Activated CD8-positive, alpha-beta memory T cell treated with anti-CD3 and anti-CD28 coated beads for 1 hour (primary cell): ENCODE measurements at places on chromosomes 16 and 17.
A peak's percentile ranks its signal among the peaks of the same experiment; 100 is the strongest.

DNA sequence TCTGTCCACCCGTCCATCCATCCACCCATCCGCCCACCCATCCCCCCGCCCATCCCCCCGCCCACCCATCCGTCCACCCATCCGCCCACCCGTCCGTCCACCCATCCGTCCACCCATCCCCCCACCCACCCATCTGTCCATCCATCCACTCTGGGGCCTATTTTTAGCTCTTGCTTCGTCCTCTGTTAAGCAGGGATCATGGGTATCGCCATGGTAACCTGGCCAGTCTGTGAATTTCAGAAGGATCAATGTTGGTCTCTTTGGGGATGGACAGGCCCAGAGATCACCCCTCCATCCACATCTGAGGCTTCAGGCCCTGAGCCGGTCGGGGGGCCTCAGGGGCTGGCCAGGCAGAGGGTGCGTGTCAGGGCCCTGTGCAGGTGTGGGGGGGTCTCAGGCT is 15.2 kb upstream of the DPEP1 start:
- DNase-seq, result no peak

GRCh38 chr17:57379895-57380434 is 123.6 kb downstream of the MSI2 start:
- DNase-seq, result no peak

- no peak for DNase-seq
Measured at GRCh38 chr17:73140566-73140965, 24.2 kb upstream of the SSTR2 start.

GRCh38 chr17:80105762-80106161 is 4.4 kb downstream of the GAA start:
- DNase-seq, result no peak

DNA sequence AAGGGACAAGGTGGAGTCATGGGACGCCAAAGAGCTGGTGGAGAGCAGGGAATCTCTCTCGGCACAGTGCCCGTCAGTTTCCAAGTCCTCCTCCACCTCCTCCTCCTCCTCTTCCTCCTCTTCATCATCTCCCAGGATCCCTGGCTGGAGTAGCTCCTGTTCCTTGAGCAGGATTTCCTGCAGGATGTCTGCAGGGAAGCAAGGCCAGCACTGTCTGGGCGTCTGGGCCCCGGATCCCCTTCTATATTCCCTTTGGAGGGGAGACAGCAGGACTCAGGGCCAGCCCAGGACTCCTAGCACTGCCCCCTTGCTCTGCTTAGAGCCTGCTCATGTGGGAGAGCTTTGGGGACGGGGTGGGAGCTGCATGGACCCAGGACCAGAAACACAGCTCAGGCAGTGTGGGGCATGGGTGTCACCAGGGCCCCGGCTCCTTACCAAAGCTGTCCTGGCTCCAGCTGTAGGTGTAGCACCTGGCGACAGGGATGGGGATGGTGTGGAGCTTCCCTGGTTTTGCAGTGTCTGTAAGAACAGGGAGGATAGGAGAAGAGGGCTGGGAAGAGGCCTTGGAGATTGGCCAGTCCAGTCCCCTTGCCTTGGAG is 21.3 kb upstream of the PIK3R6 start:
- no peak for DNase-seq

DNA sequence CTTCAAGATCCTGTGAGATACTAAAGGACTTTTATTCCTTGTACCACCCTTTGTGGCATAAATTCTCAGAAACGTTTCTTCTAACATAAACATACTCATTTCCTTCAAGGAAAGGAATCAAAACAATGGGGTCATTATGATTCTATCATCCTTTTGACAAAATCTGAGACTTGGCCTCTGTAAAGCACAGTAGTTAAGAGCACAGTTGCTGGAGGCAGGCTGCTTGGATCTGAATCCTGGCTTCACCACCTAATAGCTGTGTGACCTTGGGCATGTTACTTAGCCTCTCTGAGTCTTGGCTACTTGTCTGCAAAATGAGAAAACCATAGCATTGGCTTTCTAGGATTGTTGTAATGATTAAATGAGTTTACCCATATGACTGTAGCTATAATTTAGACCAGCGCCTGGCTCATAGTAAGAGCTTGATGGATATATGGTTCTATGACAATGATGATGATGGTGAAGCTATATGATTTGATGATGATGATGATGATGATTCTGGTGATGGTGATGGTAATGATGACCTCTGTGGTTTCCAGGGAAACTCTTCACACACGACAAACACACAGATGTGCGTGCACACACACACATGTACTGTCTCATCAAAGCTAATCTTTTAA is 6.1 kb upstream of the KRT31 start:
- no peak for DNase-seq

- DNase-seq, result no peak
Measured at GRCh38 chr17:72614476-72614870, 478.0 kb downstream of the SLC39A11 start.

DNA sequence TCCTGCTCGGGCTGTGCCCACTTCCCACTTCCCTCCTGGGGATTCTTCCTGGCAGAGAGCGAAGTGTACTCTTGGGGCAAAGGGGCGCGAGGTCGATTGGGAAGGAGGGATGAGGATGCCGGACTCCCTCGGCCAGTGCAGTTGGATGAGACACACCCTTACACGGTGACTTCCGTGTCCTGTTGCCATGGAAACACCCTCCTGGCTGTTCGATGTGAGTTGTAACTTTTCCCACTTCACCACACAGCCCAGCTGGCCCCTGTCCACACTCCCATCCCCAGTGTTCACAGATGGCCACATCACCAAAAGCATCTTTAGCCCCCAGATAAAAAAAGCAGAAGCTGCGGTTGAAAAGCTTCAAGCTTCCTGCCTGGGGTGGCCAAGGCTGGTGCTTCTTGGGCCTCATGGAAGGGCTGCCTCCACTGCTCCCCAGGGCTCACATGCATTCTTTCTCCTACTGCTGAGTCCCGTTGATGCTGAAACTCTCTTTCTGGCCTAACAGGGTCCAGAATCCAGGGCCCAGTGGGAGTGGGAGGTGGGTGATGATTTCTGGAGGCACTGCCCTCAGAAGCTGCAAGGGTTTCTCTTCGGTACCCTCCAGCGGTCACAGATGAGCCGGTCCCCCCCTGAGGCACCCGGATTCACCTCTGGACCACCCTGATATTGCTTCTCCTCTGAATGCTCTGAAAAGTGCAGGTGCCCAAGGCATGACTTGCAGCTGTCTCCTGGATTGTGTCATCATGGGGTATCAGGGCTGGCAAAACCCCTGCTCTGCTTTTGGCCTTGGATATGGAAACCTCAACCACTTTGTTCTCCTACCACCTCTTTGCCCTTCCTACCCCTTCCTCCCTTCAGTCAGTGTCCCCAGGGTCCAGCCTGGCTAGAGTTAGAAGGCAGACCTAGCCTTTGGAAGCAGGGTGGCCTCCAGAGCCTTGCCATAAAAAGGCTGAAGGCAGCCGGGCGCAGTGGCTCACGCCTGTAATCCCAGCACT is 2.2 kb upstream of the TRAF4 start:
- no peak for DNase-seq

DNA sequence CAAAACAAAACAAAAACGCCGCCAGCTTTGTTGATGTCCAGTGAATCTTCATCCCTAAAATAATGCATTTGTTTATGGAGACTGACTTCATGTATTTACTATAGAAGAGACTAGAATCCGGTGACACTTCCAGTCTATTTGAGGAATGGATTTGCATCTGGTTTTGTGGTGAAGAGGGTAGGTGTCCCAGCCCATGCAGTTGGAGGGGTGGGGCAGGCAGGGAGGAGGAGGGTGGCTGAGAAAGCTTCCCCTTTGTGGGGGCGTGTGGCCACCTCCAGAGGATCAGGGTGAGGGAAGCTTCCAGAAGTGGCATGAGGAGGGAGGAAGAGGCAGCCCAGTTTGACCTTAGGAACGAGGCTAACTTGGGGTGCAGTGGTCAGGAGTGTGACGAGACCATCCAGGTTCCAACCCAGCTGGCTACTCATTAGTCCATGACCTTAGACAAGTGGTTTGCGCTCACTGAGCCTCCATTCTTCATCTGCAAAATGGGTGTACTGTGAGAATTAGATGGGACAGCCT is 69.5 kb downstream of the CMIP start:
- DNase-seq, result no peak

DNA sequence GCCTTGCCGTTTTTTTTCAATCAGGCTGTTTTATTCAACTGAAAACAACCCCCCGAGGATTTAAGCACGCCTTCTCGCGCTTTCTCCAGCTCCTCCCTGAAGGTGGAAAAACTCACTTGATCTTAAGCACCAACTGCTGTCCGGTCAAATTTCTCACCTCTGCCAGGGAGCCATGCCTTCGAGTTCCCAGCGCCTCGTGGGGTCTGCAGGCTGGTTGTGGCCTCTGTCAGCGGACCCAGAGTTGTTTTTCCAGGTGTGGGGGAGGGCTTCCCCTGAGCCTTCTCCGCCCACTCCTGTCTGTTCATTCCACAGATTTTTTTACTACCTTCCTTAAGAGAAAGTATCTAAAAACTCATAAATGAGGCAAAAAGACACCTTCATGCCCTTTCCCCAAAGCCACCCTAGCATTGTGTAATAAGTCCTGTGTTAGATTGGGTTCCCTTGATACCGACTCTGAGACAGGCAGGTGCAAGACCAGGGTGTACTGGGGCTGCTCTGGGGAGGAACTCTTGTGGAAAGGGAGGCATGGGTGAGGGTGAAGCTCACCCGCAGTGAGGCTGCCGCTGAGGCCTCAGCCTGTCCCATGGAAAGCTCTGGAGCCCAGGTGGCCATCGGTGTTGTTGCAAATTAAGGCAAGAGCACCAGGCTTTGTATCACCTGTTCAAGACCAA is 101.6 kb downstream of the AXIN2 start:
- DNase-seq, result no peak

DNA sequence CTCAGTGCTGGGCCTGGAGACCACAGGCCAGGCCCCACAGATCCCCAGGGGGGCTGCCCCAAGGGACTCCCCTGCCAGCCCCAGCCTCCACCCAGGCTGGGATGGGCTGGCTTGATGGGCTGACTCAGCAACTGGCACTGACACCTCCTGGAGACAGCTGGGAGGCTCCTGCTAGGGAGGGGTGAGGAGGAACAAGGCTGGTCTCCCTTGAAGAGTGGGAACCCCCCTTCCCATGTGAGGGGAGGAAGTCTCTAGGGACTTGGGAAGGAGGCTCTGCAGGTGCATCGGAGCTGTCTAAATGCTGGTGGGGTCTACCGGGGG is 10.4 kb downstream of the NHERF1 start:
- no peak for DNase-seq

GRCh38 chr16:81921843-81922584 is 89.3 kb downstream of the SDR42E1 start:
- no peak for DNase-seq

DNA sequence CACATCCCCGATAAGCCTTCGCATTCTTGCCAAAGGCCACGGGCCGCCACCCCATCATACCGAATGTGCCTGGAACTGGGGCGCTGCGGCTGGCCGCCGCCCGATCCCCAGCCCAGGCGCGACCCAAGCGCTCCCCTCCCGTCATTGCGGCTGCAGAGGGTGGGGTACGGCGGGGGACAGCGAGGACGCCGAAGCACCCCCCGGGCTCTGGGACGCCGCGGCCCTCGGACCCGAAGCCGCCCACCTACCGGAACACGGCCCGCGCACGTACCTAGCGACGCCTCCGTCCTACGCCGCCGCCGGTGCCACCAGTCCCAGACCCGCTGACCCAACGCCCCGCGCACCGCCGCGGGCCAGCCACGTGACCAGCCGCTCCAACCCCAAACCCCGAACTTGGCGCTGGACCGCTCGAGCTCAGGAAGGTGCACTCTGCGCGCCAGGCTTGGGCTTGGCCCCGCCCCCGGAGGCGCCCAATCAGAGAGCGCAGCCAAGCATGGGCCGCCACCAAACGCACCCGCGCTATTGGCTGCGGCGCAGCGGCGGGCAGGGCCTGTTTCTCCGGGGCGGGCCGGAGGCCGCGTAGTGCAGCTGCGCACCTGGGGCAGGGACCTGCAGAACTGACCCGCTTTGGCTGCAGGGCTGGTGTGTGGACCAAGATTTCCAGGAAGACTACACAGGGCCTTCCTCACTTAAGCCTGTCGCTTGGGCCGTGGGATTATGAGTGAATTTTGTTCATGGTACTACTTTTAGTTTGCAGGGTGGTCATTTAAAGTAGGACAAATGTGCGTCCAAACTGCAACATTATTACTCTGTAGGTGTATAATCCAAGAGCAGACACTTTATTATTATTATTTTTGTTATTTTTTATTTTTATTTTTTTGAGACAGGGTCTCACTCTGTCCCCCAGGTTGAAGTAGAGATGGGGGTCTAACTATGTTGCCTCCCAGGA is at the start of gene SHMT1:
SHMT1 (minus strand) TSS at position 450 of the 949 bp plus-strand sequence. CDS start 7,569 bp downstream, outside the sequence.
- DNase-seq, result peak; percentile 63

GRCh38 chr16:75854152-75854551 is 127.9 kb upstream of the CPHXL start:
- no peak for DNase-seq

- DNase-seq, result no peak
Measured at GRCh38 chr17:43143201-43143600, 18.0 kb upstream of the BRCA1 start.

- no peak for DNase-seq
Measured at GRCh38 chr17:18326572-18326971, 11.5 kb downstream of the SMCR8 start.

DNA sequence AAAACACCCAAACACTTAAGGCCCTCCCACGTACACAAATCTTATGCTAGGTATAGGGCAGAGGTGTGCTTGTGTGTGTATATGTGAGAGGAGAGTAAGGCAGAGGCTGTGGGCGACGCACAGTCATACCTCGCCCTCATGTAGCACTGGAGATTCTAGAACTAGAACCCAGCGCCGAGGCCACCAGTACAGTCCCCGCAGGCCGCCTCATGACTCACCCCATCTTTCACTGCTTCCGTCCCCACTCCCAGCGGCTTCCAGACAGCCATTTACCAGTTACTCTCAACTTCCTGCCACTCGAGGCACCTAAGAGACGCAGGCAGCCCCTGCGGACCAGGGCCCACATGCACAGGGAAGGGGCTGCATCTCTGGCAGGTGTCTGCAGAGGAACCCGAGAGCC is 23.2 kb upstream of the CYTH1 start:
- DNase-seq, result no peak

DNA sequence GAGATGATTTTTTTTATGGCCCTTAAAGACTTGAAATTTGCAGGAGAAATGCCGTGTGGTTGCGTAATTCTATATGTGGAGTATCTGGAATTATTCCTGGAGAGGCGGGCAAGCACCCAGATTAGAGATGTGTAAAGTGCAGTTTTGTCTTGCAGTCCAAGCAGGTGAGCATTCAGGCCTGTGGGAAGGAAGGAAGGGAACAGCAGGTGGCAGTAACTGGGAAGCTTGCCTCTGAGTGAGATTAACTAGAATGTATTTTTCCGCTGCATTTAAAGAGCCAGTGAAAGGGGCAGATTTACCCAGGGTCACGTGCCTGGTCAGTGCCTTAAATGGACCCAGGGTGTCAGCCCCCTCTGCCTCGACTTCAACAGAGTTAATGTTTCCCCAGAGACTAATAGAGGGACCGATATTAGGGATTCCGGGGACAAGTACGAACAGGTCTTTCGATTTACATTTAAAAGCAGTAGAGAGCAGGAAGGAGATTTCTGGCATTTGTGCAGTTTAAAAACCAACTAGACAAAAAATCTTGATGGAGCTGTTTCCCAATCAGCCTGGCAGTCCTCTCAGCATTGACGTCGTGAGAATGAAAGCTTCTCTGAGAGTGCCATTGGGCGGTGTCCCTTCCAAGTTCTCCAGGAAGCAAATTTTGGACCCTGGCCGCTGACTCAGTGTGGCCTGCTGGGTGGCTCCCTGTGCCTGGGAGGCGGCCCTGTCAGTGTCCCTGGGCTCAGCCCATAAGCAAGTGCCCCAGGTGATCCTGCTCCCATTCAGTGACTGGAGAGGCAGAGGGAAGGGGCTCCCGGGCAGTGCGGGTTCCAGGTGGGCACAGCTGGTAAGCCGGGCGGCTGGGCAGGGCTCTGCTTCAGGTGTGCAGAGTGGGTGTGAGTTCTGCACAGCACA is 38.2 kb downstream of the KSR1 start:
- DNase-seq, result no peak

- DNase-seq, result no peak
Measured at GRCh38 chr17:6930749-6931148, 65.1 kb upstream of the ALOX12 start.
